Daoy (cell line): ENCODE measurements at places on chromosomes 7 and 10. TPM values are rescaled to one million over a fixed set of nuclear protein-coding genes. Genes with fewer than 3 reads are reported as not detected.

- no peak for DNase-seq
These were observed 46.3 kb downstream of the HK1 start for GRCh38 chr10:69324583-69324982.

The SLC18A3 gene
- not detected in 2 replicates for total RNA-seq

DNA sequence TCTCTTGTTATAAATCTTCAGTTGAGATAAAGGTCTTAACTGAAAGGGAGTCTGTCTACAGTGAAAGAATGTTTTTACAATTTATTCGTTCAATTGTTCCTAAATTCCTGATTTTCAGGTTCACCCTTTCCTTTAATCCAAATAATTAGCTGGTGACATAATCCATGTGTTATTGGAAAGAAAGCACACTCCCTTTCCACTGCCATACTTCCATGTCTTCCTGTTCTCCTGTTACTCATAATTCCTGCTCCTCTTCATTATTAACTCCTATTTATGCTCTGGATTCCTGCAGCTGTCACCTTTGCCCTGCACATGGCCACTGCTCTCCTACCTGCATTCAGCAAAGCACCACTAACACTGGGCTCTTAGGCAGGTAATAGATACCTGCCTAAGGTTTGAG, 40.0 kb upstream of the FAM3C start:
- DNase-seq = no peak

The NHLRC2 gene
- 7.3 and 17.1 TPM in 2 replicates for total RNA-seq

The TRDMT1 gene
- total RNA-seq = 8.4 and 9.1 TPM in 2 replicates

The SPDYE6 gene
- total RNA-seq = not detected in 2 replicates
